NCI-H345 (cell line): ENCODE measurements at places on chromosomes 6 and 20.

DNA sequence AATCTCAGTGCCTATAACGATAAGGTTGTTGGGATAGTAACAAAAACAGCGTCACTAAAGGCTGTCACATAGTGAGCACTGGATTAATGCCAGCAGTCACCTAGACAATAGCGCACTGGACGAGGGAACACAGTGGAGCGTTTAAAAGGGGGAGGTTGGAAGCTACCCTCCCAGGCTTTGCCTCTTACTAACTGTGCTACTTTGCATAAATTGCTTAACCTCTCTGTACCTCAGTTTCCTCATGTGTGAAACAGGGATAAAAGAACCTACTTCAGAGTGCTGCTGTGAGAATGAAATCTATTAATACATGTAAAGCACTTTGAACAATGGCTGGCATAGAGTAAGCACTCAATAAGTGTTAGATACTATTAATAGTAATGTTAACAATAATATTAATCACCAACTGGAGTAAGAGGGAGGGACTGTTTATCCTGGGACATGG, 10.5 kb downstream of the BCL2L1 start:
- DNase-seq: peak; percentile 90

- DNase-seq: no peak
These were observed at the start of gene LBP for GRCh38 chr20:38346247-38346651. TSS of gene LBP (plus strand) at chr20:38346482. CDS start at chr20:38346517, 35 bp downstream.

DNA sequence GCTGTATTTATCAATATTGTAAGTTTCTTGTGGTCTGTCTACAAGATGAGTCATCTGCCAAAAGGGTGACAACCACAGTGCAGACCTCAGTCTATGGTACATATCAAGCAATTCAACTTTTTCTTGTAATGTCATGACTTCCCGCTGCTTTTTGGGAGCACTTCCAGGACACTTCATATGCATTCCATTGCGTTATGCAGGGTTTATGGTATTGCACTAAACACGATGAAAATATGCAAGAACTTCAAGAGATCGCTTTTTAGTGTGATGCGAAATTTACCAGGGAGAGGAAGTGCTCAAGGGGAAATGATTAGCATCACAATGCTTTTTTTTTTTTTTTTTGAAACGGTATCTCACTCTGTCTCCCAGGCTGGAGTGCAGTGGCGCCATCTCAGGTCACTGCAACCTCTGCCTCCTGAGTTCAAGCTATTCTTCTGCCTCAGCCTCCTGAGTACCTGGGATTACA, 166.5 kb downstream of the TFAP2A start:
- DNase-seq: no peak

DNA sequence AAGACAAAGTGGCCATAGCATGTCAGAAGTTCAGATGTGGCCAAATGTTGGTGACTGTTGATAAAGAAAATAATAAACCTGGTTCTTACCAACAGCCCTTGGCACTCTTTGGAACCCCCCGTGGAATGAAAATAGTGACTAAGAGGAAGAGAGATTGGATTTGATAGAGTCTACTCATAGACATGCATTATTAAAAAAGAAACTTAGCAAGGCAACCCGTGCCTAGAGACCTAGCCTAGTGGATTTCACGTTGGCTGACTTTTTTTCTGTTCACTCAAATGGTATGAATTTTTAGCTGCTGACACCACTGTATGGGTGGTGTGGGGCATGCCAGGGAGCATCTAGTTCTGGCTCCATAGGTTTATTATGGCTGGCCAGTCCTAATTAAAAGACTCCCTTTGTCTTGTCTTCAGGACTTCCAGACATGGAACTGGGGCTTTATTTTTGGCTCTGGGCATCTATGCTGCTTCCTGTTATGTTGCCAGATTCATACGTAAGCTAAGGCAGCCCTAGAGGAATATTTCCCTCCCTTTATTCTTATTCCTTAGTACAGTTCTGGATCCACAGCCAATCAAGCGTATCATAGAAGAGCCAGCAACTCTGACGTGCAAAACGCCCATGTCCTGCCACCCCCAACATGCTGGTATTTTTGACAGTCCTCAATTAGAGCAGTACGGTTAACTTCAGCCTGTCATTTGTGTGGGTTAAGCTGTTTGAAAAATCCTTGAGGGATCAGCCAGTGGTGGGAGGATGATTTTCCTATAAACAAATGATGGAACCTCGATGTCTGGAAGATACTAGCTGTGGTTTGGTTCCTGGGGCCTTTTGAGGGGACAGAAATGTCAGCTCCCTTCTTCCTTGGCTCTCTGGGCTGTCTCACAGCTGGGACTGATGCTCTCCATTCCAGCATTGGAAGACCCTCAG, 127.5 kb downstream of the ISM1 start:
- DNase-seq: no peak

DNA sequence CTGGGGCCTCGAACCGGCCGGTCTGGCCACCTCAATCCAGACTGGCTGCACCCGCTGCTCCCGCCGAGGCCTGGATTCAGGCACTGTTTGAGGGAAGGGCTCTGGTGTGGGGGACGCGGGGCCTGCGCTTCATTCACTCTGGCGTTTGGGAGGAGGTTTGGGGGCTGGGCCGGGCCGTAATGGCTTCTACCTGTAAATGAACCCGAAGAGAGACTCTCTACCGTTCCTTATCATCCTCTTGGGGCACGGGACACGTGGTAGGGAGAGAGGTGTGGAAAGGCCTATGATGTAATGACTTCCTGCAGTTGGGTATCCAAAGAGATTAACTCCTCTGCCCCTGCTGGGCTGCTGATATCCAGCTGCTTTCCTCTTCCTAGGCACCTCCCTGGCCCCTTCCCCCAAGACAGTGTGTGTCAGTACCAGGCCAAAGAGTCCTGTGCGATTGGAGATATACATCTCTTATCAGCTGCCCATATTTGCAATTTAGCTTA, 1.8 kb downstream of the FOXO3 start:
- DNase-seq: peak; percentile 13

DNA sequence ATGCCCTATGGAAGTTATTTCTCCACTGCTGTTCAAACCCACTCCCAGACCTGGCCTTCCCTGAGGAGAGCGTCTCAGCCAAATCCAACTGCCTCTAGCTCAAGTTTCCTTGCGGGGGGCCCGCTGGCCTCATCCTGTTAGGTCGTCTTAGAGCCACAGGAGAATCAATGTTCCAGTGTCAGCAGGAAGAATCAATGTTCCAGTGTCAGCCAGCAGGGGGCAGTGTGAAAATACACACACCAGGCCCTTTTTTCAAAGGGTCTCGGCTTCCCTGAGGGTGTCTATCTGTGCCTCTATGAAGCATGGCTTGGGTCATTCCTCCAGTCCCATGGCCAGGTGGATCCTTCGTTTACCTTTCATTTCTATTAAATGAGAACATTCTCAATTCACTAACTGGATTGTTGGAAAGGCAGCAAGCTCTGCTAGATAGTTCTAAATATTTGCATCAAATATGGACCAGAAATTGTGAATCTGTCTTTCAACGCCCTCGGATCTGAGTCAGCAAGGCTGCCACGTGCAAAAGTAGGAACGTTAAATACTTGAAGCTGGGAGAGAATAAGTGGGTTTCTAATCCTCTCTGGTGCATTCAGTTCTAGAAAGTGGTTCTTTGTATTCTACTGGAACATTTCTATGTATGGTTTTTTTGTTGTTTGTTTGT, 19.2 kb downstream of the PRND start:
- peak; percentile 31 for DNase-seq

GRCh38 chr20:47356220-47356525, 326 bp downstream of the ZMYND8 start:
- no peak for DNase-seq

DNA sequence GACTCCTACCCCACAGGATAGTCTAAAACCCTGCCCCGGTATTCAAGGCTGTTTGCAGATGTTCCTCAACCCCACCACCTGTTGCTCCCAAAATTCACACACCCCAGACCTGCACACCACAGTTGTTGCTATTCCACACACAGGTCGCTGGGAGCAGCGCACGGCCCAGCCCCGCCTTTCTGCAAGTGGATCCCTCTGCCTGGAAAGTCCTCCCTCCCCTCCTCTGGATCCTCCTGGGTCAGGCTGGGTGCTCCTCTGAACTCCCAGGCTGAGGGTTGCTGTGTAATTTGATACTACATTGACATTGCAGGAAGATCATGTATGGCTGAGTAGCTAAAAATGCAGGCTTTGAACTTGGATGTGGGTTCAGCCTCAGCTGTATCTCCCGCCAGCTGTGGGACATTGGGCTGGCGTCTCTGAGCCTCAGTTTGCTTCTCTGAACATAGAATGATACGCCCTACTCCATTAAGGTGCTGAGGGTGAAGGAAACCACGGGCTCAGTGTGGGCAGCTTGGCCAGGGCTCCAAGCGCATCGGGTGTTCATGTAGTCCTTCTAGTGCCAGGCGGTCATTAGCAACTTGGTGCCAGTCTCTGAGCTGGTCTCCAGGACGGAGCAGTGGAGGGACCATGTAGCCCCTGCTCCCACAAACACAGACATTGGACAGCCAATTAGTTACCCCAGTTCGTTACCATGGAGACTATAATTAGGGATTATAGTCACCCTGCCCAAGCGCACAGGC, 13.9 kb upstream of the CCN5 start:
- DNase-seq: peak; percentile 29

DNA sequence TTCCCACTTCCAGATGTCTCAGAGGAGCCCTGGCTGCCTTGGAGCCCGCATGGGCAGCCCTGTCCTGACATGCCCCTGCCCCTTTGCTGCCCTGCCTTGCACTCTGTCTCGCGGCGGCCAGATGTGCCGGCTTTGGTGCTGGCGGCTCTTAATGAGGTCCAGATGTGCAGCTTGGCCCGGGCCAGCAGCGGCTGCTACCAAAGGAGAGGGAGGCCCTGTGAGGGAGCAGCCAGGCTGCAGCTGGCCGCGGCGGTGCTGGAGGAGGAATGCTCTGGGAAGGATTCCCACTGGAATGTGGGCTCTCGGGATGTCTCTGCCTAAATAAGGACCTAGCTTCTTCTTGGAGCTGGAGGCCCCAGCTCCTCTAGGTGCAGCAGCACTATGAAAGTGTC, 72.4 kb downstream of the FGD2 start:
- DNase-seq: no peak

- no peak for DNase-seq
These were observed 813.0 kb downstream of the DHX35 start for GRCh38 chr20:39775110-39775509.

- no peak for DNase-seq
These were observed 46.6 kb downstream of the UBR2 start for GRCh38 chr6:42610416-42610815.

- no peak for DNase-seq
These were observed 22.8 kb downstream of the TGM6 start for GRCh38 chr20:2403291-2404052.

DNA sequence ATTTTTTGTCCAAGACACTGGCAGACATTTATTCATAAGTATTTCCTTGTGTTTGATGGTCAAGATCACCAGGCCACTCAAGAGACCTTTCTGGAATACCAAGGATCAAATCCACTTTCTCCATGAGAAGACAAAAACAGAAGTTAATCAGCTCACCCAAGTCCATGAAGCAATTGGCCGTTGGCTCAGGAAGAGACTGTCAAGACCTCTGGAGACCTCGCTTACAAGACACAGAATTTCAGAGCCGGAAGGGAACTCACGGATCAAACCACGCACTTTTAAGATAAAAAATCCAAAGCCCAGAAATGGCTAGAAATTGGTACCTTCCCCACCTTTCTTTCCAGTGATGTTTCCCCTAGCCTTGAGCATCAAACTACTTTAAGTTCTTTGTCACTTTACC, 3.3 kb downstream of the TRERF1 start:
- DNase-seq: no peak

DNA sequence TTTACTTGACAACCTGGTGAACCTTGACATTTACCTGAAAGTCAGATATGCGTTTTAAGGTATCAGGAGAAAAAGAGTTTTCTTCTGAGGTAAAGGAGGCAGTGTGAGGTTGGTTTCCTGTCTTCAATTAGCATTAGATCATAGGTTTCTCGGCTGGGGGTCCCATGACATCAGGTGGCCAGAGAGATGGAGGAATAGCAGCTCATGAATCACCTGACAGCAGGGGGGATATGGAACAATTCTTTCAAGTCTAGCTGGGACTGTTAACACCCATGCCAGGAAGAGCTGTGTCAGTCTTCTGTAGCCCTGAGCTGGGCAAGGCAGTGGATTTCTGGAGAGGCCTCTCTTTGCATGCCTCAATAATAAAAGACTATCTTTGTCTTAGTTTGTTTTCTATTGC, 108.0 kb upstream of the TMEM170B start:
- no peak for DNase-seq

GRCh38 chr20:49705358-49705757, 8.3 kb downstream of the B4GALT5 start:
- DNase-seq: no peak

DNA sequence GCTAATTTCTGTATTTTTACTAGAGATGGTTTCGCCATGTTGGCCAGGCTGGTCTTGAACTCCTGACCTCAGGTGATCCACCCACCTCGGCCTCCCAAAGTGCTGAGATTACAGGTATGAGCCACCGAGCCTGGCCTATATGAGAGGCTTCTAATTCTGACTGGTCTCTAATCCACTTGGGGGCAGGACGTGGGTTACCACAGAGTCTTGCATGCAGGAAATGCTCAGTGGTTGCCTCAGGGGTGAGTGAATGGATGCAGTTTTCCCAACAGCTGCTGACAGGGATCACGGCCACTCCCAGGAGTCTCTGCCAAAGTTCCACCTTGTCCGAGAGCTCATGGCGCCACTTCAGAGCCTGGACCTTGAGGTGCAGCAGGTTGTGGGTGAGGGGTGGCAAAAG, 6.4 kb upstream of the FANCE start:
- no peak for DNase-seq

- DNase-seq: no peak
These were observed 98.5 kb downstream of the ARMC2 start for GRCh38 chr6:108946695-108947094.

- no peak for DNase-seq
These were observed 22.1 kb downstream of the BACH2 start for GRCh38 chr6:90274451-90275030.

- no peak for DNase-seq
These were observed 70.5 kb upstream of the TNFRSF21 start for GRCh38 chr6:47380251-47380650.

DNA sequence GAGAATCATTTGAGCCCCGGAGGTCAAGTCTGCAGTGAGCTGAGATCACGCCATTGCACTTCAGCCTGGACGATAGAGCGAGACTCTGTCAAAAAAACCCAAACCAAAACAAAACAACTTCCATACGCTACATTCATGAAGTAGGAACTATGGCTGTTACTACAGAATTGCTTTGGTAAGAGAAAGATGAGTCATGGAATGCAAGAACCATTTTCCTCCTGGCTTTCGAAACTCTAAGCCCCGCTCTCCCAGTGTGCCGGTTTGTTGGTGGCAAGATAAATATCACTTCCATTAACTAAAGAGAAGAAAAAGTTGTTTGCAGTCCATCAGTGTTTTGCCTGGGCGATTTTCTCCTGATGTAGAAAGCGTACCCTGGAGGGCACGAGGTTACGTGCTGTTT, 61.3 kb downstream of the ZDHHC14 start:
- DNase-seq: no peak

- no peak for DNase-seq
These were observed 36.3 kb upstream of the SPDEF start for GRCh38 chr6:34592208-34592952.
